ENCODE measurements at places on chromosomes 6 and 20.

DNA sequence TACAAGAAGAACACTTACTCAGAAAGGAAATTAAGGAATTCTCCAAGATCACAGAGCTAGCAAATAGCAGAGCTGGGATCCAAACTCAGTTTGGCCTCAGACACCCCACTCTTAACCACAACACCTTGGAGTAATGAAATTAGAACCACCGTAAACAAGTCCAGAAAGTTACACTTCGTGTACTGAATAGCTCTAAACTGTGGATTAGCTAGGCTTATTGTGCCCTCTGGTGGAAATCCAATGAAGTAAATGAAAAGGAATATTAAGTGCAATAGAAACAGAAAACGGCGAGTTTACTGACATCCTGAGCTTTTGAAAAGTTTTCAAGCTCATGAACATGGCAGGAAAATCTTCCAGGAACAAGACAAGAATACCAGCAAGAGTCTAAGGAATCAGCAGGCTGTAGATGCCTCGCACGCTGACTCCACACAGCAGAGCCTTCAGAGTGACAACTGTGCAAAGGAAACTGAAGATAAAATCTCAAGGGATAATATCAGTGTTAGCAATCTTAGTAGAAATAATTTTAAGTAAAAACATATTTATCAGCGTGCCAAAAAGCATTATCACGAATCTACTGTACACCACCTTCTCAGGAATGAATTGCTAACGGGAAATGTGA lies 34.6 kb downstream of the FBXO5 start:
- DNase-seq, result peak; percentile 49

DNA sequence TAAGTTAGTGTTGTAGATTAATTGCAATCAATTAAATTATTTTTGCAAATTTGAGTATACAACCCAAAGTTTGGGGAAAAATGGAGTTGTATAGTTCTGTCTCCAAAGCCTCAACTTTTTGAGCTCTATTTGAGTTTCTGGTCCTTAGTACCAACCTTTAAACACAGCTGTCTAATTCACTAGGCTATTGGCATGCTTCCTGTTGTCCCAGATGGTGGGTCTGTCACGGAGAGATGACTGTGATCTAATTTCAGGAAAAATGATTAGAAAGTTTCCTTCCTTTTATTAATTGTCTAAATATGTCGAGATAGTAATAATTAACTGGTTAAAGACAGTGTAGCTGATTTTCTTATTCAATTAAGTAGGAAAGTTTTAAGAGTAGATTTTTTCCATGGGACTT lies 109.6 kb downstream of the SCAF8 start:
- no peak for DNase-seq

DNA sequence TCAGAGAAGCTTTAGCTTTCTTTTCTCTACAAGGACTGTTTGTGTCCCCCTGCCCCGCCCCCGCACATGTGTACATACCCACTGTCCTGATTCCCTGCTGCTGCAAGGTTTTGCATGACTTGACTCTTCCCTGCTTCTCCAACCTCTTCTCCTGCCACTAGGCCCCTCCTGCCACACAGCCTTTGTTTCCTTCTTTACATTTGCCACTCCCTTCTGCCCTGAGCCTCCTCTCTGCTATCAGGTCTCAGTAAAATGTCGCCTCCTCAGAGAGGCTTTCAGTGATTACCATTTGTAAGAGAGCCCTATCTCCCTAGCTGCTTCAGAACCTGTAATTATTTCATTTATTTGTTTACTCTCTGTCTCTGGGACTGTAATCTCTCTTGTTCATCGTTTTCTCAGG lies 56.4 kb upstream of the VSTM2L start:
- no peak for DNase-seq

- DNase-seq, result no peak
These were observed 246.7 kb downstream of the DLL1 start for GRCh38 chr6:170043881-170044790.

GRCh38 chr6:33576668-33577067 lies 3.4 kb downstream of the BAK1 start:
- no peak for DNase-seq

DNA sequence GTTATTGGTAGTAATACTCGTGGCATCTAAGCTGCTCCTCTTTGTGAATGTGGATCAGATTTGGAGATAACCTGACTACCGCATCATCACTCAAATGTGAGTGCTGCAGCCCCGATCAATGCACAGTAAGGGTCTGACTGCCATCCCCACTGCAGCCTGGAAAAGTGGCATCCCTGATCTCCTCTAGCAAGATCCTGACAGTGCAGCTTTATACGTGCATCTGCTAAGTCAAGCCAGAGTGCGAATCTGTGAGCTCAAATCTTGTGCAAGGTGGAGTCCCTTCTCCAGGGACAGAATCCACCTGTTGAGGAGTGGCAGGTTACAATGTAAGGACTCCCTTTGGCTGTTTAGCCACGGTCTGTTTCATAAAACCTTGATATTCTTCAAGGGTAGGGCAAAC lies 215.0 kb upstream of the EXOC2 start:
- no peak for DNase-seq

GRCh38 chr20:57938158-57939108 lies 228.6 kb upstream of the PMEPA1 start:
- no peak for DNase-seq

- no peak for DNase-seq
These were observed 194.6 kb upstream of the LAMP5 start for GRCh38 chr20:9319687-9320384.

- peak; percentile 1 for DNase-seq
These were observed 879.7 kb upstream of the GJE1 start for GRCh38 chr6:141252828-141253608.
